Vagina (tissue), 2 donors: ENCODE measurements at places on chromosomes 5 and 9. TPM values are rescaled to one million over a fixed set of nuclear protein-coding genes. Genes with fewer than 3 reads are reported as not detected.

DNA sequence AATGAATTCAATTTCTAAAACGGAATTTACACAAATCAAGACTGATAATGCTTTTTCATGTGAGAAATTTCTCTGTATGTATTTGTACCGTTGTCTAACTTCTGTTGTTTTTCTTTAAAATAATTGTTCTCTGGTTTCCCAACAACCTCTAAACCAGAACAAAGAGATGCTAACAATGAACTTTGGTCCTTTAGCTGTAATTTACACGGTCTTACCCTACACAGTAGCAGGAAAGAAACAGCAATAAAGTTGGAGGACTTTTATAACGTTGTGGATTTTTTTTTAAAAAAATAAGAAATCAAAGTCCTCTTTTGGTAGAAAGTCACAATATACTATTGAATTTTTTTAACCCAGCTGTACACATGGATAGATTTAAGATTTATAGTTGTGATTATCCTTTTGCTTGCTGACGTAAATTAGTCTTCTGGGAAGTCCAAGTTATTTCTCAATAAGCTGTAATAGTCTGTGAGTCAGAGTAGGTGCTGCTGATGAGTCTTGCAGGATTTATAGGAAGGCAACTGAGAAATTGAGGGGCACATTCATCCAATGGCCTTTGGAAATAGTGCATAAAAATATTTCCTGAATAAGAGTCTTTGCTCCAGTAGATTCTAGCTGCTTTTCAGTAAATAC is 76.8 kb upstream of the PCSK1 start:
- no peaks in the 10 kb centered on the region for H3K36me3 ChIP-seq
- H3K4me1 ChIP-seq, result no peaks in the 10 kb centered on the region
- no peak overlapping the region for H3K4me3 ChIP-seq
- no peaks in the 10 kb centered on the region for H3K27me3 ChIP-seq

GRCh38 chr5:8585230-8586018 is 716.5 kb downstream of the MTRR start:
- H3K27ac ChIP-seq, result no peak overlapping the region
- H3K36me3 ChIP-seq, result no peaks in the 10 kb centered on the region
- DNase-seq, result no peak
- no peaks in the 10 kb centered on the region for H3K27me3 ChIP-seq
- H3K4me3 ChIP-seq, result no peak overlapping the region

GRCh38 chr5:175654807-175655206 is 3.1 kb upstream of the HRH2 start:
- H3K27ac ChIP-seq, result no peak overlapping the region
- H3K4me3 ChIP-seq, result no peak overlapping the region
- no peaks in the 10 kb centered on the region for H3K27me3 ChIP-seq
- H3K4me1 ChIP-seq, result no peaks in the 10 kb centered on the region
- no peak for DNase-seq
- no peaks in the 10 kb centered on the region for H3K36me3 ChIP-seq

DNA sequence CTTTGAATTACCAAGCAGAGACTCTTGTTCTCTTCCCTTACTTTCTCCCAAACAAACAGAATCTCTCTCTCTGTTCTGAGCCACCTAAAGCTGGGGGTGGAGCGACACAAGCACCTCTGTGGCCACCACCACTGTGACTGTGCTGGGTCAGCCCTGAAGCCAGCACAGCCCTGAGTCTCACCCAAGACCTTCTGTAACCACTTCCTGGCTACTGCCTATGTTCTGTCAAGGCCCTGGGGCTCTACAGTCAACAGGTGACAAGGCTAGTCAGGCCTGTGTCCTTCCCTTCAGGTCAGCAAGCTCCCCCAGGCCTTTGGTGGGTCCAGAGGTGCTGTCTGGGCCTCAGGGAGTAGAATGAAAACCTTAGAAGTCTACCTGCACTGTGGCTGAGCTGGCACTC is 26.1 kb upstream of the SLC28A3 start:
- no peak for DNase-seq
- H3K36me3 ChIP-seq, result no peaks in the 10 kb centered on the region
- no peaks in the 10 kb centered on the region for H3K27me3 ChIP-seq
- no peak overlapping the region for H3K4me3 ChIP-seq
- no peaks in the 10 kb centered on the region for H3K4me1 ChIP-seq

- H3K4me3 ChIP-seq, result no peak overlapping the region
- DNase-seq, result no peak
These were observed 207.2 kb upstream of the DAB2 start for GRCh38 chr5:39631958-39632357.

- peaks cover 15% of the 10 kb centered on the region for H3K4me1 ChIP-seq
- peak overlapping the region; percentile 97 for H3K27ac ChIP-seq
- no peaks in the 10 kb centered on the region for H3K27me3 ChIP-seq
- peak overlapping the region; percentile 63 for H3K4me3 ChIP-seq
- DNase-seq, result no peak
These were observed 472 bp downstream of the FBXO4 start for GRCh38 chr5:41925555-41925951.

GRCh38 chr5:76714751-76715485 is 1.0 kb upstream of the F2R start:
- H3K36me3 ChIP-seq, result no peaks in the 10 kb centered on the region
- H3K27me3 ChIP-seq, result no peaks in the 10 kb centered on the region
- H3K27ac ChIP-seq, result peak overlapping the region; percentile 77
- H3K4me3 ChIP-seq, result peak overlapping the region; percentile 93
- H3K4me1 ChIP-seq, result peaks cover 35% of the 10 kb centered on the region

DNA sequence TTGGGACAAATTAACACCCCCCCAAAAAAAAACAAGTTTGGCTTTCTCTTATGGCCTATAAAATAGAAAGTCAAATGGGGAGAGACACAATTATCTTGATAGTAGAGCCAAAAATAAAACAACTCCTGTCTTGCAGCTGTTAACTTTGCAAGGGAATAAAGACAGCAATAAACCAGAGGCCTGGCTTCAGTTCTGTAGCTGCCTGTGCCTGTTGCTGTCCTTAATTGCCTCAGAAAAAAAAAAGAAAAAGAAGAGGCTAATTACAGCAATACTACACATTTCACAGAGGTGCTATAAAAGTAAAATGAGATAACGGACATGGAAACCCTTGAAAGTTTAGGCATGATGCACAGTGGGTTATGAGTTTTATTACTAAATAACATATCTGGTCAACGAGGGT is 170.7 kb upstream of the IRX1 start:
- no peak overlapping the region for H3K4me3 ChIP-seq
- no peaks in the 10 kb centered on the region for H3K36me3 ChIP-seq
- no peaks in the 10 kb centered on the region for H3K4me1 ChIP-seq

DNA sequence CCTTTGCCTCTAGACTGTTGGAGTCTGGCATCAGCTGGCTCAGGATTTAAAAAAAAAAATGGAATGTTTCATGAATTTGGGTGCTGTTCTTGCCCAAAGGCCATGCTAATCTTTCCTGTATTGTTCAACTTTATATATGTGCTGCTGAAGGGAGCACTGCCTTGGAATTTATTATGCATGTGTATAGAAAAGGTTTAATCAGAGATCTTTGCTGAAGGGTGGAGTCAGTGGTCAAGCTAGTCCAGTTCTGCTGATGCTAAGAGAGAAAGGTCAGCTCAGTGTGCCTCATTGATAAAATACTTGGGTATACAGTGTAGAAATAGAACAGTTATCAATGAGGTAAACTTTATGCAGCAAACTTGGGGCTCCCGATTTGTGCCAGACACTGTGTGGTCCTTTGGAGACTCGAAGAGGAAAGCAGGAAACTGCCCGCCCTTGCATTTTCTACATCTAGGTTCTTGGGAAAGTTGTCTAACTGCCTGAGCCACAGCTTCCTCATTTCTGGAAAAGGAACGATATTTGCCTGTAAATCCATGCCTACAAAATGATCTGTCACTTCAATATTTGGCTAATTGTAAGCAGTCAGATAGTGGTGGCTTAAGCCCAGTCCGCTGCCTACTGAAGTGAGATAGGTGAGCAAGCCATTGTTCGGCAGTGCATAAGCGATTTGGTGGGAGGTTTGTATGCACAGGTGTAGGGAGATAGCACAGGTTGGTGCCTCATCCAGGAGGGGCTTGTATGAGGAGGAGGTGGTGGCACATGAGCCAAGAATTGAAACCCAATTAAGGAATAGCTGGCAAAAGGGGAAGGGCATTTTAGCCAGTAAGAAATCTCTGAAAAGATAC is 29.2 kb upstream of the GTF2H2C start:
- H3K4me3 ChIP-seq, result no peak overlapping the region
- H3K4me1 ChIP-seq, result no peaks in the 10 kb centered on the region
- no peak for DNase-seq
- no peaks in the 10 kb centered on the region for H3K27me3 ChIP-seq
- H3K36me3 ChIP-seq, result no peaks in the 10 kb centered on the region

- DNase-seq, result no peak
- H3K27ac ChIP-seq, result peak overlapping the region; percentile 94
- H3K4me3 ChIP-seq, result no peak overlapping the region
- H3K27me3 ChIP-seq, result no peaks in the 10 kb centered on the region
These were observed 10.0 kb downstream of the GPX3 start for GRCh38 chr5:151030379-151030778.

DNA sequence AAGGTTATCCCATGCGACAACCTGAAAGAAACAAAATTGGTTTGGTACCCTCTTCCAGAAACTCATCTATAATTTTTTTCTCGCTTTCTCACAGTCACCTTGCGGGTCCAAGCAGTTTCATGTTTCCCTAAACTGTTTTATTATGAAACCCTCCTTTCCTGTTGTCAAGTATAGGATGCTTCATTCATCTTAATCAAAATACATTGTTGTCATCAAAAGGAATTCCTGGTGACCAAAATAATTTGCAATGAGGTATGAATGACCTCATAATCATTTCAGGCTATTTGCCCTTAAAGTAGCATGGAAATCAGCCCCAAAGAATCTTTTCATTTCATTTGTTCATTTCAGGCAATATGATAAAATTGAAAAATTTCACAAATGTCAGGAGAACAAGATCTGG is 503.0 kb downstream of the SPATA31D1 start:
- H3K4me3 ChIP-seq, result no peak overlapping the region
- no peaks in the 10 kb centered on the region for H3K36me3 ChIP-seq
- no peaks in the 10 kb centered on the region for H3K27me3 ChIP-seq
- no peak overlapping the region for H3K27ac ChIP-seq
- H3K4me1 ChIP-seq, result peaks cover 32% of the 10 kb centered on the region

- H3K4me1 ChIP-seq, result peaks cover 6% of the 10 kb centered on the region
- H3K27me3 ChIP-seq, result no peaks in the 10 kb centered on the region
- DNase-seq, result no peak
- H3K27ac ChIP-seq, result no peak overlapping the region
- no peak overlapping the region for H3K4me3 ChIP-seq
- no peaks in the 10 kb centered on the region for H3K36me3 ChIP-seq
These were observed 4.8 kb upstream of the TMEM171 start for GRCh38 chr5:73115399-73116051.

DNA sequence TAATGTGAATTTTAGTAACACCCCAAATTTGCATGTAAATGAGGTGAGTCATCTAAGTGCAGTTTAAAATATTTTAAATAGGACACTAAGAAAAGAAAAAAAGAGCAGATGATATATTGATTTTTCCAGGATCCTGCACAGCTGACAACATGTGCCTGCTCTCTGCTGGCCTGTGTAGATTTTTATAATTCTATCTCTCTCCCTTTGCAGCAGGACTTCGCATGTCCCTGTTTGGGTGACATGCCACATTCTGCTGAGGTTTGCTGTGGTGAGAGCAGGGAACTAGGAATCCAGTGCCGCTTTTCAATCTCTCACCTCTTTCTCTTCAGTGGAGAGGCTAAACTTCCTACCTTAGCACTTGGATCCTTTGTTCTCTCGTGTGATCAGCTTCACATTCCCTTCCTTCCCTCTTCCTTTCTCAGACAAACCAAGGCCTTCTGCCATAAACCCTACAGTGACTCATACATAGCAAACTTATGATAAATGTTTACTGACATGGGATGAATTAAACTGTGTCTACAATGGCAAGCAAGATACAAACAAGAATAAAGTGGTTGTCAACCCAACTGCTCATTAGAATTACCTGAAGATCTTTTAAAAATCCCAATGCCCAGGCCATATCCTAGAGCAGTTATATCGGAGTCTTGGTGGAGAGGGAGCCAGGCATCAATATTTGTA is 198.8 kb upstream of the EFNA5 start:
- H3K27me3 ChIP-seq, result no peaks in the 10 kb centered on the region
- no peak for DNase-seq
- H3K27ac ChIP-seq, result no peak overlapping the region
- no peak overlapping the region for H3K4me3 ChIP-seq
- H3K36me3 ChIP-seq, result no peaks in the 10 kb centered on the region

DNA sequence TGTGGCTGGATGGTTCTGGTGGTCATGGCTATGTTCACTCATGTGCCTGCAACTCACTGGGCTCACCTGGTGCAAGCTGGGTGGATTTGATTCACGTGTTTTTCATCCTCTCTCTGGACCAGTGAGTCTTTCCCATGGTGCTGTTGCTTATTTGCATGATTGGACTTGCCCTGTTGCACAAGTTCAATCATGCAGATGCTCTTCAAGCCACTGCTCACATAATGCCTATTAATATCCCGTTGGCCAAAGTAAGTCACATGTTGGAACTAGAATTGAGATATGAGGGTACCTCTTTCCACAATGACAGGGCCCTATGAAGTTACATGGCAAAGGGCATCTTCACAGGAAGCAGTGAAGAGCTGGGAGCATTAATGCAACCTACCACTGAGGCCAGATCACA is 26.5 kb upstream of the MROH2B start:
- no peaks in the 10 kb centered on the region for H3K4me1 ChIP-seq
- H3K27me3 ChIP-seq, result no peaks in the 10 kb centered on the region
- no peaks in the 10 kb centered on the region for H3K36me3 ChIP-seq

- no peak overlapping the region for H3K4me3 ChIP-seq
- peaks cover 20% of the 10 kb centered on the region for H3K4me1 ChIP-seq
- no peaks in the 10 kb centered on the region for H3K27me3 ChIP-seq
- DNase-seq, result no peak
- no peak overlapping the region for H3K27ac ChIP-seq
These were observed 140.0 kb downstream of the SIL1 start for GRCh38 chr5:139058121-139058520.

DNA sequence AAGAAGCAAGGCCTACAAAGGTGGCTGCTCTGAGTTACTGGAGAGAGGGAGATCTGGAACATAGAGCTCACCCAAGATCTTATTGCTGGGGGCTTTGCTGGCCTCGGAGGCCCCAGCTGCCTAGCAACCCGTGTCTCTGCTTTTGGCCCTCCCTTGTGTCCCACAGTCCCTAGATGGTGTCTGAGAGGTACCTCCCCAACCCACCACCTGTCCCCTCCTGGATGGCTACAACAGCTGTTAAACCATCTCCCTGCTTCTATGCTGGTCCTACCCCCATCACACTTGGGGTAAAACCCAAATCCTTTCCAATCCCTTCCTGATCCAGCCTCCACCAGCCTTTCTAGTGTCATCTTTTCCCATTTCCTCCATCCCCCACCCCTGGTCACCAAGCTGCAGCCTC is 86.6 kb downstream of the PPARGC1B start:
- no peak for DNase-seq
- no peaks in the 10 kb centered on the region for H3K36me3 ChIP-seq
- no peak overlapping the region for H3K27ac ChIP-seq
- no peaks in the 10 kb centered on the region for H3K27me3 ChIP-seq
- H3K4me1 ChIP-seq, result no peaks in the 10 kb centered on the region

GM2A gene
- total RNA-seq, result 71.7 TPM

FGD3 gene
- 19.9 TPM for total RNA-seq

CCDC127 gene
- 4.2 TPM for total RNA-seq

ALDH1B1 gene
- total RNA-seq, result 13.3 TPM

TIMD4 gene
- not detected for total RNA-seq

GCNT4 gene
- 2.5 TPM for total RNA-seq

XRCC4 gene
- total RNA-seq, result 5.4 TPM

ZNF367 gene
- 0.74 TPM for total RNA-seq

ZSWIM6 gene
- total RNA-seq, result 16.7 TPM

ADAMTSL1 gene
- 8.1 TPM for total RNA-seq

LIFR gene
- 63.3 TPM for total RNA-seq
